H4 (cell line): ENCODE measurements at places on chromosomes 1 and 21.

- no peak for DNase-seq
These were observed 215.3 kb downstream of the BRINP2 start for GRCh38 chr1:177385760-177386698.

GRCh38 chr1:26832249-26832960 is 5.9 kb downstream of the ZDHHC18 start:
- no peak for DNase-seq

DNA sequence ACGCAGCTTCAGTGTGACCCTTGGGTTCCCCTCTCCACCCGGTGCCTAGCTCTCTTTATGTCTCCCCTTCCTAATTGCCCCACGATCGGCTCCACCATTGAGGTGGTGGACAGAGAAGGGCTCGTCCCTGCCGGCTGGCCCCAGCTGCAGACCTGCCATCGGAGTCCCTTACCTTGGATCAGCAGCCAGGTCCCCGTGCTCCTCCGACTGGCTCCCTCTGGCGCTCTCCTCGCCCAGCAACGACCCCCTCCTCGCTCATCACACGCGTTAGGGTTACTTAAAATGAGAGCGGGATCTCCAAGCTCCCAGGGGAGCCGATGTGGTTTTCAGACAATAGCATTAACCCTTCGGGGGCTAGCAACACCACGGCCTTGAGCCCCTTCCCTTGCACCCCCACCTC is 8.1 kb upstream of the ETV3L start:
- DNase-seq = no peak

- no peak for DNase-seq
These were observed 574.9 kb downstream of the PTPRU start for GRCh38 chr1:29811247-29811646.

GRCh38 chr1:109513110-109513710 is 3.7 kb upstream of the AMIGO1 start:
- DNase-seq = no peak

GRCh38 chr1:191561276-191561675 is 597.0 kb upstream of the RGS18 start:
- DNase-seq = no peak

DNA sequence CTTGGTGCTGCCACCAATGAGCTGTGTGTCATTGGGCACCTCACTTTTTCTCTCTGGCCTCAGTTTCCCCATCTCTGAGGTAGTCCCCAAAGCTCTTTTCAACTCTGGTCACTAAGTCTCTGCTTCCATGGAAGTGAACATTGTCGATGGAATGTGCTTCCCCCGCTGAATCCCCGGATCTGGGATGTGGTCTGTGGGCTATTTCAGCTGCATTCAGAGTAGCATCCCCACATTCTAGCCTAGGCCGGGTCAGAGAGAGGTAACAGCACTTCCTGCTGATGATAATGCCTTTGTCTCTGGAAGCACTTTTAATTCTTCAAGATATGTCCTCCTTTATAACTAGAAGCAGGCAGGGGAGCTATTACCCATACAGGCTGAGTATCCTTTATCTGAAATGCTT is 29.8 kb downstream of the RASSF5 start:
- DNase-seq = no peak

- DNase-seq = no peak
These were observed 76.1 kb upstream of the SLC2A1 start for GRCh38 chr1:43034778-43035177.

DNA sequence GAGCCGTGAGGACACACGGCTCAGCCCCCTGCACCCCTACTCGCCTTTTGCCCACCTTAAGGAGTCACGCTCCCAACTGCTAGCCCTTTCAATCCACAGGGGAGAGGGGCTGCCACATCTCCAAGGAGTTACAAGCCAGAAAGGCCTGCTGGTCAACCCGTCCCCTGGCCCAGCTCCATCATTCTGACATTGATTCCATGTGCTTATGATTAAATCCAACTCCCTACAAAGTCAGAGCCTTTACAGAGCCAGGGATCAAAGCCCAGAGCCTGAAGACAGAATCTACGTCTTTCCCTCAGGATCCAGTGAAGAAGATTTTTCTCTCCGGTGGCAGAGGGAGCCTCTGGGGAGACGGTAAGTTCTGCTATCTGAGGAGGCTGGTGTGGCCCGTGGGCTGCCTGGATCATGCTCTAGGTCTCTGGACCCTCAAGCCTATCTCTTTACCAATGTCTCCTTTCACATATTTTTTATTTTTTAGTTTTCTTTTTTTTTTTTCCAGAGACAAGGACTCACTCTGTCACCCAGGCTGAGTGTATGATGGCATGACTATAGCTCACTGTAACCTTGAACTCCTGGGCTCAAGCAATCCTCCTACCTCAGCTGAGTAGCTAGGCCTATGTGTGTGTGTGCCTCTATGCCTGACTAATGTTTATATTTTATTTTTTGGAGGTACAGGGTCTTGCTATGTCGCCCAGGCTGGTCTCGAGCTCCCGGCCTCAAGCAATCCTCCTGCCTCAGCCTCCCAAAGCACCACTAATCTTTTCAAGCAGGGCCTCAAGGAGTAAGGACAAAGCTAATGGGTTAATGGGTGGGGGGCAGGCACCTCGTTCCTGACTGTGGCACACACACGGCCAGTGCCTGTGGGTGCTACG is 61.3 kb downstream of the SLC66A1 start:
- DNase-seq = no peak

GRCh38 chr1:155984341-155984740 is 6.0 kb upstream of the ARHGEF2 start:
- no peak for DNase-seq

GRCh38 chr1:179334440-179334839 is 31.3 kb upstream of the AXDND1 start:
- DNase-seq = no peak

DNA sequence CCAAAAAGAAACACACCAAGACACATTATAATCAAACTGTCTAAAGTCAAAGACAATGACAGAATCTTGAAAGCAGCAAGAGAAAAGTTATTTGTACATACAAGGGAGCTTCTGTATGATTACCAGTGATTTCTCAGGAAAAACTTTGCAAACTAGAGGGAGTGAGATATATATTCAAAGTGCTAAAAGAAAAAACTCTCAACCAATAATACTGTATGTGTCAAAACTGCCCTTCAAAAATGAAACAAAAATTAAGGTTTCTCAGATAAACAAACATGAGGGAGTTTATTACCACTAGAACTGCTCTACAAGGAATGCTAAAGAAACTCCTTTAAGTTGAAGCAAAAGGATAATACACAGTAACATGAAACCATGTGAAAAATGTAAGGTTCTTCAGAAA is 79.4 kb downstream of the LBR start:
- DNase-seq = no peak

DNA sequence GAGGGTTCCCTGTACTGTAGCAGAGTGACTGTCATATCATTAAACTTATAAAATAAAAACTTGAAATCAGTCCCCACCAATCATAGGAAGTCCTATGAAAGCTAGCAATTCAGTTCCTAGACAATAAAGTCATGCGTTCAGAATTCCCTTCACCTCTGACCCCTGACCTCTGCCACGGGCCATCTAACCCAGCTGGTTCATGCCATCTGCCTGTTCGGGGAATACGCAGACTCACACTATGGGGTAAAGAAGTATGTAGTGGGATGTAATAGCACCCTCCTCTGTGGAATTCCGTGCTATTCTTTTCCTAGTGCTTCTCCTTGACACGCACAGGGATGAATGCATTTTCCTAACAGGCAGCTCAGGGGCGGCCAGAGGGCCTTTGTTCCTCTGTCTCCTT is 2.1 kb downstream of the GSTM4 start:
- DNase-seq = no peak

- DNase-seq = no peak
These were observed 10.2 kb upstream of the CREG1 start for GRCh38 chr1:167563579-167564246.

DNA sequence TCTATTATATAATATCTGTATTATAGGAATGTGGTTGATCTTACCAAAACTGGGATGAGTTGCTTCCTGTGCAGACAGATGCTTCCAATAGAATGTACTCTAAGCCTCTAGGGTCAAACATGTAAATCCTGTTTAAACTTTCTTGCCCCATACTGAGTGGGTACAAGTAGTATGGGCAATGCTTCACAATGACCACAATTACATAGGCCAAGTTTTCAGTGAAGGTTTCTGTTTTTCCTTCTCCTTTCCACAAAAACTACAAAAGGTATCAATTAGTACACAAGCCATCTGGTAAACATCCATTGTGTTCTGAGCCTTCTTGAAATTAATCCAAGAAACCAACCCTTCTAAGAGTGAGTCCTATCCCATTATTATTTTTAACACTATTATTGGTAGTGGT is 16.8 kb downstream of the OTUD7B start:
- DNase-seq = no peak

DNA sequence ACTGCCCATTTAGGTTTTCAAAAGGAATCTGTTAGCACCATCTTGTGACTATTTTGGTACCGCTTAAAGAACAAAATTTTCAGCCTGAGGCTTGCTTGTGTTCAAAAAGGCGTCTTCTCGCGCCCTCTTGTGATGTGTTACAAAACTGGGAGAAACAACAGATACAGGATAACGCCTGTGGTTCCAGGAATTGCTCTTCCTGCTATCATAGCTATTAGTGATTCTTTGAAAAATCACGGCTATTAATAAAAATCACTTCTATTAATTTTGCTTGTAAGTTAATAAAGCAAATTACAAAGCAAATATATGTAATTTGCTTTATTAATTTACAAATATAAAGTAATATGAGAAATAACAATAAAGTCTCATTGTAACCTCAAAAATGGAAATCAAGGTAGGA is 82.2 kb upstream of the ABCD3 start:
- peak; percentile 76 for DNase-seq

DNA sequence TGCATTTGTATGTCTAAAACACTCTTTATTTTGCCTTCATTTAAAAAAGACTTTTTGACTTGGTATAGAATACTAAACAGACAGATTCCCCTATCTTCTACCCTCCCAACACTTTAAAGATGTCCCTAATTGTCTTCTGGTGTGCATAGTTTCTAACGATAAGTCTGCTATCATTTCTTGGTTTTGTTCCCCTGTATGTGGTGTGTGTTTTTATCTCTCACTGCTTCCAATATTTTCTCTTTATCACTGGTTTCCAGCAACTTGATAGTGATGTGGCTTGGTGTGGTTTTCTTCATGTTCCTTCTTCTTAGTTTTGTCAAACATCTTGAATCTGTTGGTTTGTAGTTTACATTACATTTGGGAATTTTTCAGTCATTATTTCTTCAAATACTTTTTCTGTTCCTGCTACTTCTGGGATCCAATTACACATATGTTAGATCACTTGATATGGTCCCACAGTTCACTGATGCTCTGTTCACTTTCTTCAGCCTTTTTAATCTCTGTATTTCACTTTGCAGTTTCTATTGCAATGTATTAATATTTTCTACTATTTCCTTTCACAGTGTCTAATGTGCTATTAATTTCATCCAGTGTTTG is 23.2 kb downstream of the F5 start:
- no peak for DNase-seq

GRCh38 chr1:200302192-200302920 is 107.5 kb downstream of the ZNF281 start:
- no peak for DNase-seq

GRCh38 chr21:36450511-36450910 is 29.4 kb downstream of the CLDN14 start:
- no peak for DNase-seq

- no peak for DNase-seq
These were observed 38.0 kb downstream of the ERG start for GRCh38 chr21:38460171-38460742.

DNA sequence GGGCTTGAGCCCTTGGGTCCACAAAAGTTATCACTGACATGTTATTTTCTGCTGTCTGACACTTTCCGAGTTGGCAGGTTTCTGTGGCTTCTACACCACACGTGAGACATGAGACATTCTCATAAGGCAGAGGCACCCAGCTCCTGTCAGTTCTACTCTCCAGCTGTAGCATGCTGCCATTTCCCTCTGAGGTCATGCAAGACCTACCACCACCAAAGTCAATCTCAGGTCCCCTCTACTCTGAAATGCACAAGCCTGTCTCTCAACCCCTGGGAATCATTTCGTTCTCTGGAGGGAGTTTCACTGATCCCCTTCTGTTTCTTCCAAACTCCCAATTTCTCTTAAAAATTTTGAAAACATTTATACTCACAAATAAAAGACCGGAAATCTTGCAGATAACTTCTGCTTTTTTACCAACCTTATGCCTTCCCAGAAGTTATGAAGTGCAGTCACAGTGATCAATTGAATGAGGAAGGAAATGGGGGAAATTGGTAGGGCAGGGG is 39.5 kb upstream of the CR2 start:
- DNase-seq = no peak

DNA sequence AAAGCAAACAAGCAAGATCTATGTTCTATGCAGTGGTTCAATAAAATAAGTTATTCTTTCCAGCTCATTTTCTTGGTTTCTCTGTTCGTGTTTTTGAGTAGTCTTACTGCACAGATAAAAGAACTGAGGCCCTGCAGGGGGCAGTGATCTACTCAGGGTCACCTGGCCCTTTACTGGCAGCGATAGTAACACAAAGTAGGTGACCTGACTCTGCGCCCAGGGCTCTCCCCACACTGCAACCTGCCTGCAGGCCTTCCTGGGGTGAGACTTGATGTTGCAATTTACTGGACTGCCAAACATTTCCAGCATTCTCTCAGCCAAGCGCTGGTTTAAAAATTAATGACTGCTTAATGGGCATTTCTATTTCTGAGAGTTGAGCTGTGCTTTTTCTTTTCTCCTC is 110.3 kb downstream of the HUNK start:
- no peak for DNase-seq

DNA sequence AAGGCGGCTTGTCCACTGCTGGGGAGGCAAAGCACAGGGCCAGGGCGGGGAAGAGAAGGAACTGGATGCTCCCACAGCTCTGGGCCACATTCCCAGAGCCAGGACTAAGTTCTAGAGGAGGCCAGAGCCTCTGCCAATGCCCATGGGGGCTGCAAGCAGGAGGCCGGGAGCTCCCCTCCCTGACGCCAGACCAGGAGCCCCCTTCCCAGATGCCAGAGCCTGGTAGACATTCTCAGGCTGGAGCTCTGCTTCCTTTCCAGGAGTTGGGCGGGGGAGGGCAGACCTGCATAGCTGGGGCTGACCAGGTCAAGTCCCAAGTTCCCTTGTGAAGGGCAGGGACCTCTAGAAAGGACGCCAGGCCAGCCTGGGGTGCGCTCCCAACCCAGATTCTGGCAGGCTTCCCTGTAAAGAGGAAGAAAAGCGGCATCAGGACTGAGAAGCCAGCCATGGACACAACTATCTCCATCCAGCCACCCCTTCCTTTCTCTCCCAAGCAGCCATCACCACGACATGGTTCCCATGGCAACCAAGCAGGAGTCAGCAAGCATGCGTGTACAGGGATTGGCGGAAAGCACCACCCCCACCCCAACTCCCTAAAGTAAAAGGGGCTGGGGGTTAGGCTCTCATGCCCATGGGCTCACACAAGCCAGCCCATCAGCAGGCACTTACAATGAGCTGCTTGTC is 13.4 kb downstream of the KIF21B start:
- no peak for DNase-seq

- no peak for DNase-seq
These were observed 64.1 kb downstream of the RPAP2 start for GRCh38 chr1:92362970-92363369.

DNA sequence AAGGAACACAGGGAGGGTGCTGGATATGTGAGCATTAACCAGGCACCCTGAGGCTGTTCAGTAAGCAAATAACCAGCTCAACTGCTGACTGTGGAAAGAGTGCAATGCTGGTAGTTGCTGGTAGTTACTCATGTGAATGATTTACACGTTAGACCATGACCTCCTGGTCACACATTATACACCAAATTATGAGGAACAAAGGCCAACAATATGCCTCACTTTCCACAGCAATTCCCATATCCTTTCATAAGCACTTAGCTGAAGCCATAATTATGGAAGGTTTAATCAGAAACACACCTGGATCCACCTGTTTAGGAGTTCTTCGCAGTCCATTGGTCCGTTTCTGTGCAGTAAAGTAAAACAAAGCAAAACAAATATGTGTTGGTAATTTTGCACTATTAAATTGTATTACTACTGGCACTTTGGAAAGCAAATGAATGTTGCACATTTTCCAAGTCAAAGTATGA is 281.8 kb downstream of the VAV3 start:
- DNase-seq = peak; percentile 49
